Substantia nigra (tissue), 51 donors: ENCODE measurements at places on chromosomes 6 and 20.
A peak's percentile ranks its signal among the peaks of the same experiment; 100 is the strongest.

DNA sequence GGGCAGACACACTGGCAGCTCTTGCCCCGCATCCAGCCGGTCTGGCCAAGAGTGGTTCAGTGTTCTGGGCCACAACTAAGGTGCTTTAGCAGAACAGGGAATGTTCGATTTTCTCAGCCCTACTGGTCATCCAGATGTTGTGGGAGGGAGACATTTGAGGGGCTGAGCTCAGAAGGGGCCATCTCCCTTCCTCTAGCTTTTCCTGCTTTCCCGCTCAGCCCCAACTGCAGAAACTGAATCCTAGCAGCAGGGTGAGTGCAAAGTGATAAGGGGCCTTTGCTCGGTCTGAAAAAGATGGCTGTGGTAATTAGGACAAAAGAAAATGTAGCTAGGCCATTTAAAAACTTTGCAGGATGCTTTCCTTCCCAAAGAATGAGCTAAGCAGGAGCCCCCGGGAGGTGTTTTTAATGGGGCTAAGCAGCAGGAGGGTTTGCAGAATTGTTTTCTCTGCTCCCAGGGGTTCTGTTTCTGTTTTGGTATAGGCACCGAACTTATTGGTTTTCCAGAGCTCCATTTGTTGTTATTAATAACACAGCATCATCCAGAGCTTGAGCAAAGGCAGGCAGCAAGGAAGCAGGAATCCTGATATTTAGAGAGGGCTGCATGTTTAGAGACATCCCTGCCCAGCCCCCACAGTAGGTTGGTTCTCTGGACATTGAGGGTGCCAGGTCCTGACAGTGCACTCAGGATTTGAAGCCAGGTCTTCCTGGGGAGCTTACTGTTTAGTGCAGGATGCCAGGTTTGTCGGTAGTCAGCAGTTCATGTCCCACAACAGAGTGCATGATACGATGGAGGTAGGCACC, 210.9 kb downstream of the SLC24A3 start:
- no peak for DNase-seq

DNA sequence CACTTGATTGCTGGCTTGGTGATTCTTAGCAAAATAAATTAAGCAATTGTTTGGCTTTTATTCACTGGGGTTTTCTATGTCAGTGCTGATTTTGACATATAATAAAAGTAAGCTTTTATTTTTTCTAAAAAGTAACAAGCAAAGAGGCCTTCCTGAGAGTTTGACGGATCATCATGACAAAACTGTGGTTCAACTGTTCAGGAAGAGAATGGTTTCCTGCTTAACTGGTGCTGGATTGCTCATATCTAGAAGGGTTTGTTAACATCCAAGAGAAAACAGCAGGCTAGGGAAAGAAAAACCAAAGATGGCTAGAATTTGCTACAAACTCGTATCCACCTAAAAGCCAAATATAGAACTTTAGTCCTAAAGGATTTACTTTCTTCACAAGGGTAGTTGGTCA, 21.2 kb downstream of the SERPINB1 start:
- no peak for DNase-seq

GRCh38 chr20:59829786-59830664, 103.4 kb downstream of the SYCP2 start:
- DNase-seq: no peak

GRCh38 chr20:63648895-63649589, 4.2 kb downstream of the STMN3 start:
- DNase-seq: no peak

GRCh38 chr6:36999061-36999750, 6.2 kb upstream of the FGD2 start:
- DNase-seq: peak; percentile 56

GRCh38 chr6:90110971-90111370, 185.7 kb downstream of the BACH2 start:
- DNase-seq: no peak

- no peak for DNase-seq
Observed at GRCh38 chr6:14109411-14109826, 8.2 kb upstream of the CD83 start.

GRCh38 chr20:24682496-24682985, 213.1 kb downstream of the SYNDIG1 start:
- DNase-seq: no peak

GRCh38 chr6:169317441-169318202, 64.0 kb upstream of the THBS2 start:
- DNase-seq: no peak

DNA sequence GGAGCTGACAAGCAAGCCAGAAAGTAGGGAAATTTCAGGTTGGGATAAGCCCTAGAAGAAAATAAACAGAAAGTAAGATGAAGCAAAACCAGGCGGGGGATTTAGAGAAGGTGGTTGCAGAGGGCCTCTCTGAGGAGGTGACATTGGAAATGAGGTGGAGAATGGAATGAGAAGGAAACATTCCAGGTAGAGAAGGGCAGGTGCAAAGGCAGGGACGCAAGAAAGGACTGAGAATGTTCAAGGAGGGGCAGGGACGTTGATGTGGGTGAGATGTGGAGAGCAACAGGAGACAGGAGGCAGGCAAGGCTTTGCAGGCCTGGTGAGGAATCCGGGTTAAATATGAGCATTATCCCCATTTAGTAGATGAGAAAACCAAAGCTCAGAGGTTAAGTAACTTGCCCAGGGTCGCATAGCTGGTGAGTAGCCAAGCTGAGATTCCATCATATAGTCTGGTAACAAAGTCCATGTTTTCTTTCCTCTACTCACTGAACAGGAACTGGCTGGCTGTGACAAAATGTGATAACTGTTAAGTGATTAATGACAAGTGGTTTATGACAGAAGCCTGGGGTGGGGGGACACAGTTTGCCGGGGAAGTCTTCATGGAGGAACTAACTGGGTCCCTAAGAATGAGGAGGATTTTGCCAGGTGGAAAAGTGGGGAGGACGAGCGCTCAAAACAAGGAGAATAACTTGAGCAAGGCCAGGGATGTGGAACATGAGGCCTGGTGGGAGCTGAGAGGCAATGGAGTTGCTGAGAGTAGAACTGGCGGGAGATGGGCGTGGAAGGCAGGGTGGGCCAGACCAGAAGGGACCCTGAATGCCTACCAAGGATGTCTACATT, 32.6 kb downstream of the MRPL14 start:
- DNase-seq: no peak

DNA sequence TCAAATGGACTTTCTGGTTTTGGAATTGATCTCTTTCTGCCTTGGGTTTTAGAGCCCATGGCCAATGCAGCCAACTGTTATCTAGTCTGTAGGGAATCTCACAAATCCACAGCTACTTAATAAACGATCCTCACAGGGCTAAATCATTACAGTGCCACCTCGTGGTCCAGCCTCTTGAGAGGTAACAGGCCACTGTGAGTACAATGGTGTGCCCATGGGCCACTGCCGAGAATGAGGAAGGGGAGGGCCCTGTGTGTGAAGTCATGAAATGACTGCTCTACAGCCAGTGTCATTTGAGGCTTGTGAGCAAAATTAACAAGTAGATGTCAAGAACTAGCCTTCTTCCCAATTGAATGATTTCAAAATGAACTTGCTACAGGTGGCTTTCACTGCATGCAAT, 54.3 kb upstream of the GMPR start:
- DNase-seq: no peak

DNA sequence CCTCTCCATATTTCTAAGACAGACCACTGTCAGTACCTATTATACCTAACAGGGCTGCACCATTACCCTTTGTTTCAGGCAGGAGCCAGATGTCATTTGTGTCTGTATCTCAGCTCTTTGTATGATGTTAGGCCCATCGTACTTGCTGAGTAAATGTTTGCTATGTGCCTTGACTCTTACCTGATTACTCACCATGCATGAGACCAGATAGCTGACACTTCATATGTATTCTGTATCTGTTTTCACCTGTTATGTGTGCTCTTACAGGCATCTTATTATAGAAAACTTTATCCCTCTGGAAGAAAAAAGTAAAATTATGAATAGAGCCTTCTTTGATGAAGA, 31.7 kb upstream of the ASXL1 start:
- no peak for DNase-seq

DNA sequence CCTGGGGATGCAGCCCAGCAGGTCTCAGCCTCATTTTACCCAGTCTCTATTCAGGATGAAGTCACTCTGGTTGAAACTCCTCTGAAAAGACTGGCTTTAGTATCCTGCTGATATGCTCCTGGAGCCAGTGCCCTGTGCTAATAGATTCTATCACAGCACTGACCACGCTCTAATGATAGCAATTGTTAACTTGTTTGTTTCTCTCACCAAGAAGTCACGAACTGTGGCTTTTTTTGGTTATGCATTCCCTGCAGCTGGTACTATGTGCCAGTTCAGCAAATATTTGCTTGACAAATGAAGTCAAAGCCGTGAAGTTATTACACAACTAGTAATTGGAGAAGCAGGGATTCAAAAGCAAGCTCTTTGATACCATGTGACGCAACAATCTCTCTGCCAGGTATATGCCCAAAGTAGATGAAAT, 754.6 kb downstream of the KIF16B start:
- no peak for DNase-seq

DNA sequence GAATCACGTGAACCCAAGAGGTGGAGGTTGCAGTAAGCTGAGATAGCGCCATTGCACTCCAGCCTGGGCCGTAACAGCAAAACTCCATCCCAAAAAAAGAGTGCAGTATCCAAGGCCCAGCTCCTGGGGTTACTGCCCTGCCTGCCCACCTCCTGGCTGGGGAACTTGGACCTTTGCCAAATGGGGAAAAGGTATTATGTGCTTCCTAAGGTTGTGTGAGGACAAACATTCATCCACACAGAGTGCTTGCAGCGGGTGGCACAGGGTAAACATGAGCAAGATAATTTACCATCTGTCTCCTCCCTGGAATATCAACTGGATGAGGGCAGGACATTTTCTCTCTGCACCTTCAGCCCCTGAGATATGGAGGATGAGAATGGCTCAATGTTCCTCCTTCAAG, 94.9 kb upstream of the POPDC3 start:
- DNase-seq: no peak

GRCh38 chr6:4004249-4004648, 74.7 kb downstream of the FAM217A start:
- DNase-seq: no peak

DNA sequence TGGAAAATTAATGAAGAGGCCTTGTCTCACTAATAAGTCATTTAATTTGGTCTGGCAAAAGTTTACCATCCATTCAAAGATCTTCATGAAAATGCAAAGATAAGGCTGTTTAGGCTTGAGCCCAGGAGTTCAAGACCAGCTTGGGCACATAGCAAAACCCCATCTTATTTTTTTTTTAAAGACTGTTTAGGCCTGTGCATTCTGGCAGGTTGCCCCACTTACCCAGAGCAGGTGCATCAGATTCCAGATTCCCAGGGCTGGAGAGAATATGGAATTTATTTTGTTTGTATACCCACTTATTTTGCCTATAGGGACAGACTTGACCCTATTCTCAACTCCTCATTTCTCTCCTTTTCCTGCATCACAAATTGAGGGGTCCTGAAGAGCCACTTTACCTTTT, 5.7 kb downstream of the FOXO3 start:
- DNase-seq: no peak

GRCh38 chr20:25039697-25040437, 18.1 kb downstream of the ACSS1 start:
- DNase-seq: peak; percentile 85

DNA sequence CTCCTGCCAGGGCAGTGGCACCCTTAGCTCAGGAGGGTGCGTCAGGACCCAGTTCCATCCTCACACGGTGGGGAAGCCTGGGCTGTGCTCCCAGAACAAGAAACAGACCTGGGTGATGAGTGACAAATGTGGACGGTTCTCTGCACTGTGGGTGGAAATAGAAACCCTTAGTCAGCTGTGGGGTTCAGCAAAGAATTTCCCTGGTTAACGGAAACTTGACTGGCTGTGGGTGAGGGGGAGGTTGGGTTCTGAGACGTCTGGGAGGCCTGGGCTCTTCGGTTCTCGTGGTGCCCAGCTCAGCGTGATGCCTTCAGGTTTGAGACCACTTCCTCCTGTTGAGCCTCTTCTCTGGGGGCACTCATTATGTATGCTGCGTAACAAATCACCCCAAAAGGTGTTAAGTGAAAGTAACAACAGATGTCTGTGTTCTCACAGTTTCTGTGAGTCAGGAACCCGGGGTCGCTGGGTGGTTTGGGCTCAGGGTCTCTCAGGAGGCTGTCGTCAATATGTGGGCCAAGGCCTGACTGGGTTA, 53.1 kb upstream of the FAM83D start:
- DNase-seq: no peak

DNA sequence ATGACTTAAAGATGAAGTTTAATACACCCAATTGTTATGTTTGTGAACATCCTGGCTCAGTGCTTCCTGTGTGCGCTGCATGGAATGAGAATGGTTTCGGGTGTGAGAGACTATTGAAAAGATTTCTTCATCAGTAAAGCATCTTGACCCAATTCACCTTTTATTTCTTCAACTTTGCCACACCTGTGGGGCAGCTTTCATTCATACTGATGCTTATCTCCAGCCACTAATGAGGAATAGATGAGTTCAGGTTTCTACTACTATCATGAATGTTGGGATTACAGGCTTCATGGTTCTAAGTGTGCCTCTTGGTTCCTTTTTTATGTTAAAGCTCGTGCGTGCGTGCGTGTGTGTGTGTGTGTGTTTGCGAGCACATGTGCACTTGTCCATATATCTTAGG, 373.7 kb upstream of the SOX4 start:
- DNase-seq: no peak

DNA sequence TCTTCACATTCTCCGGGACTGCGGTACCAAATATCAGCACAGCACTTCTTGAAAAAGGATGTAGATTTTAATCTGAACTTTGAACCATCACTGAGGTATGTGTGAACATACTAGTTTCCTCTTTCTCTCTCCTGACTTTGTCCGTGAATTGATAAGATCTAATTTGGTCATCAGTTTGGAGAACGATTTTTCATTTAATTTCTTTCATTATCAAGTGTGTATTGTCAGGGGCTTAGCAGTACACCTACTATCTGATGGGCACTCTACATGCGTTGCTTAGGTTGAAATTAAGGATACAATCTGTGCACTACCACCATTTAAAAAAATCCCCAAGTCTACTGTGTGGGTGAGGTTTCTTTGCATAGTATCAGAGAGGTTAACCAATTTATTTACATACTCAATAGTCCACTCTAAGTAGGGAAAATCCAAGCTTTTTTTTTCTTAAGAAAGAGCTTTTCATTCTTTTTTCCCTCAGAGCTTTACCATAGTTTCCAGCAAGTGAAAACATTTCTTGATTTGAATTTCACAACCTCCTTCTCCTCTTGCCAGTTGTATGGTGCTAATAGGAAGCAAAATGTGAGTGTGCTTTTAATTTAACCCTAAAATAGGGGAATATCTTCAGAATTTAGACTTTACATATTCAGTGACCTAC, 105.4 kb upstream of the ESR1 start:
- no peak for DNase-seq
